Activated CD4-positive, alpha-beta T cell treated with anti-CD3 and anti-CD28 coated beads, Interleukin-2, amount 50 U/mL, for 48 hours (primary cell): ENCODE measurements at places on chromosomes 12 and 14.
A peak's percentile ranks its signal among the peaks of the same experiment; 100 is the strongest.

DNA sequence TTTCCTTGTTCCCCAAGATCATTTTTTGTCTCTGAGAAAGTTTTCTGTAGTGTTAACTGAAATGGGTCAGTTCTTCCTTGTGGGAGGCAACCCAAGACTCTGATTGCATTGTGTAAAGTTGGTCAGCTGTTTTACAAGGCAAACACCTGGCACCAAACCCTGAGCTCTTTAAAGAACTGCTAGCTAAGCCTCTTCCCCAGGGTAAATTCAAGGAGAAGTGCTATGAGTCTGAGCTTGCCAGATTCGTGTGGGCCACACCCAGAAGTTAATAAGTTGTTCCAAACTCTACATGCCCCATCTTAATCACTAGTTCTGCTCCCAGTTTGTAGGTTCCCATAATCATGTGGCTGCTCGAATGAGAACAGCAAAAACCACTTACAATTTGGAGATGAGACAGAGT lies 214.5 kb downstream of the BTG1 start:
- DNase-seq, result no peak

DNA sequence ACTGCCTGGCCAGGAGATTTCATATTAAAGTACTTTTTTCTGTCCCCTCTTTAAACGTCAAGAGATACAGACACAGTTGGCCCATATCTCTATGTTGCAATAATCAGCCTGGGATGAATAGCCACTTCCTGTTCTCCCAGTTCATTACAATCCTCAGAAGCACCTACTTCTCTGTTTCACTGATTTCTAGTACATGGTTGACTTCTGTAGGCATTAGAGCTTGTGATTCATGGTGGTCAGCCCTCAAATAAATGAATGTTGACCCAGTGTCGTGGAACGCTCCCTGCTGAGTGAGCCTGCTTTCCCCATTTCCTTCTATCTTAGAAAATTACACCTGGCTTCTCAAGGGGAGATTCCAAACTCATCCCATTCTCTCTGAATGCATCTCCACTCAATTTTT lies 416.7 kb downstream of the PDZRN4 start:
- no peak for DNase-seq

DNA sequence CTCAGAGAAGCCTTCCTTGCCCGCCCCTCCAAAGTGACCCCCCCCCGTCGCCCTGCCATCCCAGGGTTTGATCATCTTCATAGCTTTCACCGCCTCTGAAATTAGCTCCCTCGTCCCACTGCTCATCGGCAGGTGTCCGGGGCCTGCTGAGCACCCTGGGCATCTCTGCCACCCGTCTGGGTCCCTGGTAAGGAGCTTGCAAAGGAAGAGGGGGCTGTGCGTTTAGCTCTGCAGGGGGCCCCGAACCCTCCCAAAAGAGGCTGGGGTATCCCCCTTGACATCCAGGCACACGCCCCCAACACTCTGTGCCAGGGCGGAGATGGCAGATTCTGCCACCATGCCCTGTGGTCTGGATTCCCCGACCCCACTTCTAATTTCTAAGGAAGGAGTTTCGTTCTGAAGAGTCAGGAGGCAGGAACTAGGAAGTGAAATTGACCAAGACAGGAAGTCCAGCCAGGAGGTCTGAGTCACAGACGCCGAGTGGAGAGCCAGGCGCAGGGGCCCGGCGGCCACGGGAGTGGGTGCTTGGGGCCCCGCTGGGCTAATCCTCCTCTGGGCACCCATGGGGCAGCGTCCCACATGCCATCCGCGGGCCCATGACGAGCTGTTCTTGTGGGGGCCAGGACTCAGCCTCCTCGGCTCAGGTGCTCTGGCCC lies 95.7 kb downstream of the RFLNA start:
- no peak for DNase-seq

DNA sequence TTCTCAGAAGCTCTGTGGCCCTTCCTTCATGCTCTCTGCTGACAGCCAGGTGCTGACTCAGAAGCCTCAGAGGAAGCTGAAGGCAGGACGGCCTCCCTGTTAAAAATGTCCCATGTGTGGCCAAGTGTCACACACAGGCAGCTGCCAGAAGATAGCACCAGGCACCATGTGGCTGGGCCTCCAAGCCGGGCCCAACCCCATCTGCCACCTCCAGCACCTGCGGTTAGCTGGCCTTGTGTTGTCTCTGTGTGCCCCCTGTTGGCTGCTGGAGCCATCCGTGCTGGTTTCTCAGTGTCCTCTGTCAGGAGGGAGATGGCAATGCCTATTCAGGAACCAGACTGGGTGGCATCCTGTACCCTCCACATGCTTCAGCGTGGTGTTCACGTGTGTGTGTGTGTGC lies 63.2 kb downstream of the TSPAN11 start:
- peak; percentile 6 for DNase-seq

- DNase-seq, result no peak
Measured at GRCh38 chr12:25719505-25719904, 166.4 kb upstream of the LMNTD1 start.

- no peak for DNase-seq
Measured at GRCh38 chr12:57270966-57271470, 20.0 kb upstream of the STAC3 start.

DNA sequence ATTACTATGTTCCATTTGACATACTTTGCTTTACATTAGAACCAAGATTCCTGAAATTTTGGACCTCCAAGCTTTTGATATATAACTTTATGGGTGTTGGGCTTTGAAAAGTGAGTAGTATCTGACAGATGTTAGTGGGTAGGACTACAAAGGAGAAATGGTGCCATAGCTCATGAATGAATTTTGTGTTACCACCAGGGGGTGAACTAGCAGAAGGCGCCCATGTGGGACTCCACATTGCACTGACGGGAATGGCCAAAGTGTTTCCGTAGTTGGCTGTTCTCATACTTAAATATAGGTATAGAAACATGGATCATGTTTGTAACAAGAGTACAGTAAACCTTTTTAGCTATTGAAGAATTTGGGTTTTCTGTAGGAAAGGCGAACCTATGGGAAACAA lies 337.5 kb downstream of the FLRT2 start:
- DNase-seq, result no peak

- DNase-seq, result no peak
Measured at GRCh38 chr12:25332143-25332542, 81.4 kb upstream of the KRAS start.

GRCh38 chr12:12985817-12986408 lies 14.2 kb downstream of the HEBP1 start:
- DNase-seq, result peak; percentile 19

DNA sequence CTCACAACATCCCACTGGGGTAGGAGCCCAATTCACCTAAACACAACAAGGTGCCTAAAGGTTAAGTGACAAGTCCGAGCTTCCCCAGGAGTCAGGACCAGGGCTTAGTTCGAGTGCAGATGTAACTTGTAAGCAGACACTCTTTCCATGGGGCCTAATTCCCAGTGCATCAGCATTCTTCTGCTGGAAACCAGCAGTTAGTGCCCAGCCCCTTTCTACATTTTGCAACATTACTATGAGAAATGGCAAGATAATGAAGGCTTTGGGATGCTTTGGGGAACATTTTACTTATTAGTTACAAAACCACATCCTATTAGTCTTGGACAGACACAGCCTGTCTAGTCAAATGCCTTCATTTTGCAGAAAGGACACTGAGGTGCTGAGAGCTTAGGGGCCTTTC lies 179.8 kb downstream of the CALM1 start:
- DNase-seq, result no peak

- no peak for DNase-seq
Measured at GRCh38 chr14:37622231-37622923, 26.9 kb downstream of the TTC6 start.

- DNase-seq, result no peak
Measured at GRCh38 chr12:65814038-65814437, 10.2 kb upstream of the HMGA2 start.

DNA sequence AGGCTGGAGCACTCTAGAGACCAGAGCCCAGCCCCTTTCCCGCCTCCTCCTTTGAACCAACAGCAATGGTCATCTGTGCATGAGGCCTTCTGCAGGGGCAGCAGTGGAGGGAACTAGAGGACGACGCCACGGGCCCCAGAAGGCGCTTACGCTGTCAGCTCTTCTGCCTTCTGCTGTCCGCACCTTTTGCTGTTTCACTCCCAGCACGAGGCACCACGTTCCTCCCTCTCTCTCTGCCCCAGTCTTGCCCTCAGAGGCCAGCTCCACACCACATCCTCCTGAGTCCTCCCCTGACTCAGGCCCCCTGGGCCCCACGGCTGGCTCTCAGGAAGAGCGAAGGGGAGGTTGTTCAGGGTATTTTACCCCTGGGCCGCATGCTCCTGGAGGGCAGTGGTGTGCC lies 15.5 kb downstream of the MMAB start:
- no peak for DNase-seq

GRCh38 chr12:5478081-5478706 lies 46.3 kb downstream of the NTF3 start:
- DNase-seq, result no peak

- no peak for DNase-seq
Measured at GRCh38 chr14:48113713-48114112, 438.3 kb upstream of the MDGA2 start.

- DNase-seq, result no peak
Measured at GRCh38 chr12:91142221-91142631, 30.9 kb upstream of the LUM start.

GRCh38 chr12:31231611-31232360 lies 94.2 kb downstream of the SINHCAF start:
- DNase-seq, result no peak

DNA sequence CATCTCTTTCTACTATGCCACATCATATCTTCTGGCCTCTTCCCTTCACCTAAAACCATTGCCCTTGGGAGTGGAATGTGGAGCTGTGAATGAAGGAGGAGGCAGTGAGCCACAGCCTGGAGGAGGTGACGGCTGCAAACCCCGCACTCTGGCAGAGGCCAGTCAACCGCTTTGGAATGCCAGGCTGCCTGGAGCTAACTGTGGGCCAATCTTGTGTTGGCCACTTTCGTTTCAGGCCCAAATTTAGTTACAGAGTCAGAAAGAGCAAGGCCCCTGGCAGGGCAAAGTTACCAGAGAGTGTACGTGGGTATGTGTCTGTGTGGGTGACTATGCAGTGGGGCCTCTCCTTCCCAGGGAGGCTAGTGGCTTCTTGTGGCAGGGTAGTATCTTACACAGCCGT lies 40.1 kb downstream of the CACNA1C start:
- DNase-seq, result no peak

DNA sequence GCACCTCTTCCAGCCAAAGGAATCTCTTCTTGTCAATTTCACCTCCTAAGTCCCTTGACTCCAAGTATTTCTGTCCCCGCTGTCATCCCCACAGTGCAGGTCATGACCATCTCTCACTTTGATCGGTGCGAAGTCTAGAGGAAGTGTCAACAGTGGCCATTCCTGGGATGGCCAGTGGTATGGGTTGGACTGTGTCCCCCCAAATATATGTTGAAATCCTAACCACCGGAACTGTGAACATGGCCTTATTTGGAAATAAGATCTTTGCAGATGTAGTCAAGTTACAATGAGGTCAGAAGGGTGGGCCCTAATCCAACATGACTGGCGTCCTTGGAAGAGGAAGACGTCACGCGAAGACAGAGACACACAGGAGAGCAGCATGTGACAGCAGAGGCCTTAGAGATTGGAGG lies 155.9 kb upstream of the PRMT8 start:
- DNase-seq, result no peak

- DNase-seq, result no peak
Measured at GRCh38 chr14:21915826-21916225, 242.2 kb upstream of the OR4E1 start.

GRCh38 chr12:57233357-57234232 lies 4.1 kb downstream of the SHMT2 start:
- no peak for DNase-seq

DNA sequence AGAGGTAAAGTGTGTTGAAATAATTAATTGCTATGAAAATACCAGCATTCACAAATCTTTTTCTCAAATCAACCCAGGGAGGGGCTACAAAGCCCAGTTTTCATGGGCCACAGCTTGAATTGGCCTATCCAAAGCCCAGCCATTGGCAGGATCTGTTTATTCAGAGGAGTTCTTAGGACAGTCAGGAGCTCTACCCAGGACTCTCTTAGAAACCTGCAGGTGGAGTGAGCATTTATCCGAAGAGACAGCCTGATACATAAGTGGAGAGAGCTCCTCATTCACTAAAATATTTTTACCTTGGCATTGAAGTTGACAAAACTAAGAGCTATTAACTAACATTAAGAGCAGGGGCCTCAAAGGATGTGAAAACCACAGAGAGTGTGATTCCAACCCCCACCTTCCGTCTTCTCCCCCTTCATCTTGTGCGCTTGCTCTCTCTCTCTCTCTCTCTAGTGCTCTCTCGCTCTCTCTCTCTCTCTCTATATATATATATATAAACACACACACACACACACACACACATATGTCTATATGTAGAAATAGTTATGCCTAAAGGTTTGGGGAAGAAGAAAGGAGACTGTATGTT lies 315.5 kb downstream of the SNAPC1 start:
- DNase-seq, result no peak

DNA sequence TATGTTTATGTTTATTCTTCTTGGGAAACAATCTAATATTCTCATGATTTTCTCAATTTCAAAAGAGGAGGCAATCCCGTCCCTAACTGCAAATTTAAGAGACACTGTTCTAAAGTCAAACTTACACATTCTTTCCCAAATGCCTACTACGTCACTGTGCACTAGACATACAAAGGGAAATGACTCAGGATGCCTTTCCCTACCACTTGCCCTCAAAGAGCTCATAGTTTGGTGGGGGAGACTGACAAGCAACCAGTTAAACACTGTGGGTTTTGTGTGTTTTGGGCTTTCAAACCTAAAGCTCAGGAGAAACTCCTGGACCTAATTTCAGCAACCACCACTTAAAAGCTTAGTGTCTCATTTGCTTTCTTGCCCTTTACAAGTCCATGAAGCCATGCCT lies 58.4 kb downstream of the ATP2B1 start:
- DNase-seq, result no peak

GRCh38 chr12:24266982-24267381 lies 317.5 kb upstream of the SOX5 start:
- DNase-seq, result no peak

GRCh38 chr12:28351414-28351813 lies 161.2 kb downstream of the CCDC91 start:
- no peak for DNase-seq

DNA sequence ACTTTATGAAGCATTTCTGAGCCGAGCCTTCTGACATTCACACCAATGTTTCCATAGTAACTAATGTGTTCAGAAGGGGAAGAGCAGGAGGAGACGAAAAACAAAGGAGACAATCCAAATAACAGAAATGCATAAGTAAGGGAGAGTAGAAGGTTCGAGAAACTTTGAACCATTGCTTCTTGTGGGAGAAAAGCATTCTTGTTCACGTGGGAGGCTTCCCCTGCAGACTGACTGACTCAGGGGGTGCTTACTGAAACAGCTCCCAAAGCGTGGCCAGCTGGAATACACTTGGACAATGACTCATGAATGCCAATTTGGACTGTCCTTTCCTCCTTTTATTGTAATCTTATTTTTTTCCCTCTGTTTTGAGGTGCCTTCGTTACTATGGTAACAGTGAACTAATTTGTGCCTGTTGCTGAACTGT lies 73.9 kb downstream of the NEDD1 start:
- no peak for DNase-seq

- no peak for DNase-seq
Measured at GRCh38 chr12:3896801-3897351, 23.7 kb upstream of the PARP11 start.

DNA sequence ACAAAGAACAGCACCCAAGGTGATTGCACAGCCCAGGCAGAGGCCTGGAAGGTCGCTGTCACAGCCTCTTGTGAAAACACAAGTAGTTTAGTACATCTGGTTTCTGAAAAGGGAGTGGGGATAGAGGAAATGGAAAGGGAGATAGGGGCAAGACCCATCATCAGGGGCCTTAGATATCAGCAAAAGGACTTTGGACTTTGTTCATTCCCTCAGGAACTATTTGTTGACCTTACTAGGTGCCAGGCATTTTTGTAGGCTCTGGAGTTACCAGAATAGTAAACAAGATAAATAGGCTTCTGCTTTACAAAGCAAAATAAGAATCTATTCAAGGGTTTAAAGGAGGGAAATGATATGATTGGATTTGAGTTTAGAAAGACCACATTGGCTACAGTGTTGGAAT lies 199.4 kb upstream of the CDKN3 start:
- no peak for DNase-seq
